ENCODE measurements at places on chromosomes 5 and 9.
A peak's percentile ranks its signal among the peaks of the same experiment; 100 is the strongest.

DNA sequence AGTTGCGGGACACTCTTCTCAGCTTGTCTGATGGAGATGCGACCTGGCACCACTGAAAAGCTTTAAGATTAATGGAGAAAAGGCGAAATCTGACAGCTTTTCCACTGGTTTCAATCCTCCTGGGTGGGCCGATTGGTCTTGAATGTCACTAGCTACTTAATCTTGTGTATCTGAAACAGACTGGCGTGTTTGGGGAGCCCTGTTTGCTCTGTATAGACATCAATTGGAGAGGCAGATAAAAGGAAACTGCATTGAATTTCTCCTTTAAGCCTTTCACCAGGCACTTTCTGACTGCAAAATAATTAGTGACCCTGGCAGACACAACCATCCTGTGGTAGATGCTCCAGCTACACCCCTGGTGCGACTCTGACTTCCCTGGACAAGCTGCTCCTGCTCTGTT lies 224.2 kb downstream of the NDUFS4 start:
- no peak for DNase-seq

GRCh38 chr5:111675201-111675934 lies 81.6 kb downstream of the NREP start:
- DNase-seq = no peak

- no peak for DNase-seq
These were observed 812 bp downstream of the SREK1 start for GRCh38 chr5:66144834-66145390.

DNA sequence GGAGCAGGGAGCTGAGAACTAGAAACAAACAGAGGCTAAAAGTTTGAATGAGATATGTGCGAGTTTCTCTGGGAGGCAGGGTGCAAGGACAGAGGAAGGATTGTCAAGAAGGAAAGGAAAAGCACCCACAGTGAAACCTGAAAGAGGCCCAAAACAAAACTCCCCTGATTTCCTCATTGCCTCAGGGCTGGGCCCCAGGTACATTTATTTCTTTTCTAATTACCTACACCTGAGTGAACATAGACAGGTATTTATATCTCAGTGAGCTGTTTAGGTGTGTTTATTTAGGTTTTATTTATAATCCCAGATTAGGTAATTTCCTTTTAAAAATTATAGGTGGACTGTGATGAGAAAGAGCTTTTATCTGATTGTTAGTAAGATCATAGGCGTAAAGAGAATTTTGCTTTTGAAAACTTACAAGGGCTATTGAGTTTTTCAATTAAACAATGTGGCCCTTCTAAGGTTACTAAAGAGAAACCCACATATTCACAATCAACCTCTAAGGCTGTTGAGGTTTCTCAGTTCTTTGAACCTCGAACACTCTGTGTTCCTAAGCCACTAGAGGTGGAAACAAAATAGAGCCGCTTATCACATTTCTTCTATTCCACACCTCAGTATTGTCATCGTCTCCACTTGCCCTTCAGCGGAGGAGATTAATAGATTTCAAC lies 344.8 kb downstream of the ZNF608 start:
- no peak for DNase-seq

- DNase-seq = no peak
These were observed 389.1 kb downstream of the ENC1 start for GRCh38 chr5:74251141-74252035.

DNA sequence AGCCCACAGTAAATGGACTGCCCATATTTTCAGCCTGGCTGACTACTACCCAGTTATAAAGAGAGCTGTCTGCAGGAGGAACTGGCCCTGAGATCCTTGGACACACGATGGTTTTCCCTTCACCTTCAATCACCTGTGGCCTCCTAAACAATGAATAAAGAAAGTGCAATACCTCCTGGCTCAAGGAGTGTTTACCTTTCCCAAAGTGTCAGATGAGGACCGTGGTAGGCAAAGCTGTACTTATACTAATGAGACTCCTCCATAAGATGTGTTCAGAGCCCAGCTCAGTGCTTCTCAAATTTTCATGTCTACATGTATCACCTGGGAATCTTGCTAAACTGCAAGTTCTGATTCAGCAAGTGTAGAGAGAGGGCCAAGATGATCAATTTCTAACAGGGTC lies 284.5 kb upstream of the VLDLR start:
- no peak for DNase-seq

DNA sequence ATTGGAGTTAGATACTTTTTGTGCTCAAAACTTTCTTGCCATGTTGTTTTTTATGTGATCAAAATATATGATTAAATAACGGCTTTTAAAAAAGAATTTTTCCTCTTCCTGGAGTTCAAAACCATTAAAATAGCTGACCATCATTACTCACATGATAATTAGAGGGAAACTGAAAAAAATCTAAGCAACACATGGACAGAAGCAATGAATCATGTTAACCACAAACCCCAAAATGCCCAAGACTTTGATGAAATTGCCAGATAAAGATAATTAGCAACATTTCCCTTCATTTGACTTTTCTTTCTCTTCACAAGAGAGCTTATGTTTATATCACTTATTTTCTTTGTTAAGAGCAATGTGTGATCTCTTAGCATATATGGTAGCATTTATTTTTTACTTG lies 1294.2 kb downstream of the EFNA5 start:
- no peak for DNase-seq

DNA sequence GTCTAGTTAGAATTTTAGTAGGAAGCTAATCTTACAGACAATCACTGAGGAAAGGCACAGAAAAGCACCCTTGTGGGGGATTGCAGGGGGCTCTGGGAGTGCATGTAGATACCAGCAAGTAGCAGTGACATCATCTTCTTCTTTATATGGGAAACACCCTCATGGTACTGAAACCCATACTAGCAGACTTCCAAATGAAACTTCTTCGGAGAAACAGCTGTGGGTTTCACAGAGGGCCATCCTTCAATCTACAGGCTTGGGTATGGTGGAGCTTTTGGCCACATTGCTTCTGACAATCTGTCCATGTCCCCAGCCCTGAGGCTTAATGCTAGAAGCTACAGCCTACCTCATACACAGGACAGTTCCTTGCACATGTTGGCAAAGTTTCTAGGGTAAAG lies 165.2 kb upstream of the NFIB start:
- DNase-seq = no peak

DNA sequence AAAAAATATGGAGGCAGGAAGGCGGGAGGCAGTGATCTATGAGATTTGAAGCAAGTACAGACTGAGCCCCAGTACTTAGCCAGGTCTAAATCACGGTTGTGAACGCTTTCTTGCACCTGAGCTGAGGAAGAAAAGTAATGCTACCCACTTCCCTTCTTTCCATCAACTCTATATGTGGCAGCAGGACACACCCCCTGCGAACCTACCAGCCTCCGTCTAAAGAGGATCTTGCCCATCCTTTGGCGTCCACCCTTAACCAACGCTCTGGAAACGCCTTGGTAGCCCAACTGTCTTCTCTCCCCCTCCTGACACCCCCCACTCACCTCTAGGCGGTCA lies 545 bp downstream of the HMGCS1 start:
- no peak for DNase-seq

GRCh38 chr9:34572628-34573027 lies 16.9 kb downstream of the CNTFR start:
- no peak for DNase-seq

- no peak for DNase-seq
These were observed 659.8 kb downstream of the IRX1 start for GRCh38 chr5:4255441-4255840.

DNA sequence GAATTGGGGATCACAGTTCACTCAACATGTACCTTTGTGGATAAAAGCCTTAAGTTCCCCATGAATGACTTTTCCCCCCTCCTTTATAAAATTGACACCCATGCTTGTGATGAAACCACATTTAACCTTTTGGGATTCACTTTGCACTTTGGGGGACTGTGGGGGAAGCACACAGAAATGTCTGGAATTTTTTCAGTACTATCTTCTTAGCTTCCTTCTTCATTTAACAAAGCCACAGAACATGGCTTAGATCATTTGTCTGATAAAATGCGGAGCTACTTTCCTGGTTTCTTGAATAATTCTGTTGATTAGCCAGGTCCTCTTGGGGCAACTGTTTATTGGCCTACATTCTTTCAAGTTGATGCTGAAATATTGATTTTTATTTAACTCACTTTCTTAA lies 29.9 kb downstream of the TNFSF15 start:
- no peak for DNase-seq

- peak; percentile 37 for DNase-seq
These were observed 3.2 kb upstream of the SET start for GRCh38 chr9:128685636-128686489.

DNA sequence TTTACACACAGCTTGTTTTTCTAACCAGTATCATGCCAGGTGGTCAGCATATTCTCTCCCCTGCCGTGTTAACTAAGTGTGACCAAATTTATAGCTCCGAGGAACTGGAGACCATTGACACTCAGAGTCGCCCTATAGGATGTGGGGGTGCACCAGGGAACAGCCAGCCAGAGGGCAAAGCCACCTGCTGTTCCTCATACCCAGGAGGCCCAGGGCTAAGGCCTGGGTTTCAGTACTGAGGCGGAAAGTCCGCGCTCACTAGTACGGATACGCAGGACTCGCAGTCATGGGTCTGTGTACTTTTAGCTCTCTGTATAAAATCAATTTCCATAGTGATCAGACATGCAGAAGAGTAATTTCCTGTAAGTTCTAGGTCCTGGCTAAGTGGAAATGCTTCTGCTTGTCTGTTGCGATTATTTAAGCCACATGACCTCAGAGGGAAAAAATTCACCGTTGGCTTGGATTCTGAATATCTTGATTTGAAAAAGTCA lies 247.0 kb downstream of the AOPEP start:
- no peak for DNase-seq

Measured in stimulated activated CD8-positive, alpha-beta memory T cell treated with anti-CD3 and anti-CD28 coated beads, Interleukin-15, amount 100 ng/mL, for 4 hours (primary cell).